Nephron progenitor cell (in vitro differentiated cells): ENCODE measurements at places on chromosomes 11 and 22.

DNA sequence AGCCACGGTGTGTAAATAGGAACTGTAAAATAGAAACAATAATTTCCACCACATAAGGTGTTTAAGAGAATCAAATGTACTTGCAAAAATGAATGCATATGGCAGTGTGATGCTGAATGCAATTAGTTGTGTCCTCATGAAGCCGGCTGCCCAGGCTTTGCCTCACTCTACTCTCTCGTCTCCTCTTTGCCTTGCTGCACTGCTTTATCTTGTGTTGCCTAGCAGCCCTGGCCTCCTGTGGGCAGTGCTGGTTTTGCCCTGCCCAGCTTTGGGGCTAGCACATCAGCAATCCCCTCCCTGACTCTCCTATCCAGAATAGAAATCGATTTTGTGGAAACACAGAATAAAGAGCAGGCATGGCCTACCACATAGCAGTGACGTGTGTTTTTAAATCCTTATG, 30.0 kb downstream of the LRRC32 start:
- no peak for DNase-seq

DNA sequence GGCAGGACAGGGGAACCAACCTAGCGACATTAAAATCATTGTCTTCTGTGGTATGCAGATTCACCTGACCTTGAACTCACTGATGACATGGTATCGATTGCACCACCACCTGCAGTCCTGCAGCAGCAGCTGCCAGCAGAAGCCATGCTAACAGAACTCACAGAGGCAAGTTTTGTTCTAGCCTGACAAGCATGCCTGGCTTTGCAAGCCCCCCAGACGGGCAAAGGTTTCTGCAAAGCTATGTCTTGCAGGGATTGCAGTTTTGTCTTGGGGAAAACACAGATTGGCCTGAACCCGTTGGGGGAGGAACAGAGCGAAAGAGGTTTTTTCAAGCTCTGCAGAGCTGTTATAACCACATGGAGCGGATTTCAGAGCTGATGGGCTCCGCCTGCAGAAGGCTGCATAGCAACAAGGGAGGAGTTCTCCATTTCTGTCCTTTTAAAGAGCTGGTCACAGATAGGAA, 221.0 kb downstream of the HIPK3 start:
- DNase-seq = no peak

DNA sequence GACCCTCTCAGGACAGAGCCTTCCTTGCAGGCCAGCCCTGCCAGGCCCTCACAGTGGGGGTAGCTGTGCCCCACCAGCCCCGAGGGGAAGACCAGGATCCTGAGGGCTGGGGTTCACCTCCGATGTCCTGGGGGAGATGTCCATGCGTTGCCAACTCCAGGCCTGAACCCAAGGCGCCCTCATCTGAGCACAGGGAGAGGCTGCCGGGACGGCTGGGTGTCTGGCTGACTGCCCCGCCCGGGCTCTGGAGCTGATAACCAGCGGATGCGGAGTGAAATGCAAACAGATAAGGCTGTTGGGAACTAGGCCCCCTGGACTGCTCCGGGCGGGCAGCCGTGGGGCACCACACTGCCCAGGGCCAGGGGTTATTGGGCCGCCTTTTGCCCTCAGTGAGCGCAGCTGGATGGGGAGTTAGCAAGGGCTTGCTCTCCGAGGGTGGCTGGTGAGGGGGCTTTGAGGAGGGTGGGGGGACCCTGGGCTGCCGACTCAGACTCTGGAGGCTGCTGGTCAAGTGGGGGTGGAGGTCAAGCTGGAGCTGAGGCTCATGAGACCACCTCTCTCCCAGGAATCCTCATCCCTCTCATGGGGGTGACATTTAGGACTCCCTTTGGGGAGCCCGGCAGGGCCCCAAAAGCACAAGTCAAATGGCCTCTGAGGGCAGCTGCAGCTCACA, 5.6 kb upstream of the MUC6 start:
- DNase-seq = no peak

DNA sequence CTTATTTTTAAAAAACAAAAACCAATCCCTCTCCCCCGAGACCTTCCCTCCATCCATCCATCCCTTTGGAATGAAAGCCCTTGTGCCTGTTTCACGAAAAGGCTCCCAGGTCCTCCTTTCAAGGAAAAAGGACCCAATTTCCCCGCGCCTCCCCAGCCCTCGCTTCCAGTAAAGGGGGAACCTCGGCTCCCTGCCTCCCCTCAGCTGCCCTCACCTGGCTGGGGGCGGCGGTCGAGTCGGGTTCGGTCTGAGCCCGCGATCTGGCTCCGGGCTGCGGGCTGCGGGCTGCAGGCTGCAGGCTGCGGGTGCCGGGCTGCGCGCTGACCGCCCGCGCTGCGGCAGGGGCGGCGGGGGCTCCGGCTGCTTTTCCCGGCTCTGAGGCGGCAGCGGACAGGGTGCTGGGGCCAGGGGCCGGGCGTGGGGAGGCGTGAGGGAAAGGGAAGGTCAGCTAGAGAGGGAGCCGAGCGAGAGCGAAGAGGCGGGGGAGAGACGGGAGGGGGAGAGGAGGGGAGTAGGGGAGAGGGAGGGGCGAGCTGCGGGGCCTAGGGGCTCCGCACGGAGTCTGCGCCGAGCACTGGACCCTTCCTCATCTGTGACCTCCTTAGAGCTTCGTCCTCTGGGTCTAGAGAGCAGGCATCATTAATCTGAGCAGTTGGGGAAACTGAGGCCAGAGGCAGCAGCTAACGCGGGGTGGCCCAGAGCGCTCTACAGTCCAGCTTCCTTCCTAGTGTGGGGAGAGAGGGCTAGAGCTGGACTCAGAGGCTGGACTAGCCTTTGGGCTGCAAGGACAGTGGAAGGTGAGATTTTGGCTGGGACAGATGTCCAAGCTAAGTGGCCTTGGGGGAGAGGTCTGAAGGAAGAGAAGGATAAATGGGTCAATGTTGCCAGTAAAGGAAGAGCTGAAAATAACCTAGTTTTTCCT, at the start of gene C1QTNF4:
TSS of gene C1QTNF4 (minus strand) at position 478 of the 922 bp plus-strand sequence. CDS start 3,601 bp downstream, outside the sequence.
- DNase-seq = peak; percentile 74

- DNase-seq = peak; percentile 89
These were observed 10.7 kb upstream of the DSCAML1 start for GRCh38 chr11:117807482-117808327.

- DNase-seq = no peak
These were observed 336.0 kb downstream of the SHANK2 start for GRCh38 chr11:70916351-70916750.

DNA sequence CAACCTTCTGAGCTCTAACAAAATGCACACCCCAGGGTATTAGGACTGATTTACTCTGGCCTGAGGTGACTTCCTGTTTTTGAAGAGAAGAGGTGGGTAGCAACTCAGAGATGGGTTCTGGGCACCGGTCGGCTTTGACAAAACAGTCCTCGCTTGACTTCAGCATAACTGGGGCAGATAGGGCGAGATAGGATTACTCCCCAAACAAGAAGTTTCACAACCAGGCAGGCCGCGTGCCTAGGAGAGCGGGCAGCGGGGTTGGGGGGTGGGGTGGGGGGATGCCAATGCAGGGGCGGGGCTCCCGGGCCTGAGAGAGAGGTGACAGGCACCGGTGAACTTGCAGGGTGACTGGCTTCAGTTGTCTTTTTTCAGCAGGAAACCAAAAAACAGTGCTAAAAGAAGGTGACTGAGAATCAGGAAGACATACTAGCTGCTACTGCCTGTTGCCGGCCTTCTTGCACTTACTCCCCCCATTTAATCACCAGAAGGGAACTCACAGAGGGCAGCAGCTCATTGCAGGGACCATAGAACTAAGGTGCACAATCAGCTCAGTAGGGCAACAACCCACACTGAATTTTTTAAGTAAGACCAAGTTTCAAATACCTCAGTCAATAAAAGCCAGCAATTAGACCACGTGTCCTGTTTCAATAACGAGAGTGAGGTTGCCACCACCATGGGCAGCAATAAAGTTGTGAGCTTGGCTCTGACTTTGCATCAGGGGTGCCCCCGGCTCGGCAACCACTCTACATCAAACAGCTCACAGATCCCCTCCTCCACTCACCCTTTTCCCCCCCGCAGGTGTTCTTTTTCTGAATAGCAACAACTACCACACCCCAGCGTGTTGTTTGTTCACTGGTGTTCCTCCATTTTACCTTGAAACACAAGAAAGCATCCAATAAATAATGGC, 37.2 kb upstream of the ETS1 start:
- DNase-seq = no peak

- DNase-seq = no peak
These were observed 1413.0 kb downstream of the BRD1 start for GRCh38 chr22:48414651-48415050.

DNA sequence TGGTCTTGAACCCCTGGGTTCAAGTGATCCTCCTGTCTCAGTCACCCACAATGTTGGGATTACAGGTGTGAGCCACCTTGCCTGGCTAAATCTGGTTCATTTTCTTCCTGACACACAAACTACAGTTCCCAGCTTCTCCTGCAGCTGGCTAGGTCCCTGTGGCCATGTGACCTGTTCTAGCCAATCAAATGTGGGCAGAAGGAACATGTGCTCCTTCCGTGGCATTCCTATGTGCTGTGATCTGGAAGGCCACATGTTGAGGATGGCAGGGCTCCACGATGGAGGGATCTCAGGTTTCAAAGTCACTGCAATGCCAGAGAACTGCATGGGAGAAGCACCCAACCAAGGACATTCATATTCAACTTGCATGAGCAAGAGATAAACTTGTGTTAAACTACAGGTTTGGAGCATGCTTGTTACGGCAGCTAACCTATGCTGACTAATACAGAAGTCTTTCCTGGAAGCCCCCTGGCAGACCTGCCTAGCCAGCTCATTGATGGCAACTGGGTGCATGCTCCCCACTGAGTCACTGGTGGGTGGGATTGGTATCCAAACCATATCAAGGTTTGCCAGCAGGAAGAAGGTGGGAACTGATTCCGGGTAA, 86.0 kb downstream of the RPS6KA4 start:
- peak; percentile 22 for DNase-seq

DNA sequence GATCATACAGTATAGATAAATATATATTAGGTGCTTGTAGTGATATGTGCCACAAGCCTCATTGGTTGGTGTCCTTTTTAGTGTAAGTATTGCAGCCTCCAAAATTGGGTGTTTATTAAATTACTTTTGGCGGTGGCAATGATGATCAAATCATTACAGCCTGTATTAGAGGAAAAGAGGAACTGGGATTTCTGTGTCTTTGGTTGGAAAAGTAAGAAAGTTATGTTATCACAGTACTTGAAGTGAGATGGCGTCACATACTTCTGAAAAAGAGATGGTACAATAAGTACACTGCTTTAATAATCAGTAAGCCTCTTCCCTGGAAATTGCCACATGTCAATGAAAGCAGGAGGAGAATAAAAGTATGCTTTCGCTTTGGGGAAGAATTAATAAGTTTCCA, 523 bp upstream of the MPZL3 start:
- DNase-seq = no peak

GRCh38 chr11:111408789-111409727, 30.0 kb upstream of the POU2AF1 start:
- DNase-seq = no peak

DNA sequence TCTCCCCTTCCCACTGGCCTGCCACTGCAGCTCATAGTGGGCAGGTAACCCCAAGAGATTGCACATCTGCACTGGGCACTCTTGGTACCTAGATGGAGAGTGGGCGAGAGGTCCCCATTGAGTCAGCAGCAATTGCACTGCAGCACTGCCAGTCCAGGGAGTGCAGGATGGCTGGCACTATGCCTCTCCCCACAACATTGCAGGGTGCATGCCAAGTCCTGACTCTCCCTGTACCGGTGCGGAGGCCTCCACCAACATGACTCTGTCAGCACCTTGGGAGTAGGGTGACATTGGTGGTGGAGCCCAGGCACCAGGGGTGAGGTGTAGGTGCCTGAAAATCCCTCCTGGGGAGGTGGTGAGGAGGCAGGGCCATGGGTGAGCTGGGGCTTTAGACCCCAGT, 82.2 kb downstream of the TRAF6 start:
- DNase-seq = no peak

GRCh38 chr22:32692371-32692770, 109.1 kb upstream of the TIMP3 start:
- no peak for DNase-seq

DNA sequence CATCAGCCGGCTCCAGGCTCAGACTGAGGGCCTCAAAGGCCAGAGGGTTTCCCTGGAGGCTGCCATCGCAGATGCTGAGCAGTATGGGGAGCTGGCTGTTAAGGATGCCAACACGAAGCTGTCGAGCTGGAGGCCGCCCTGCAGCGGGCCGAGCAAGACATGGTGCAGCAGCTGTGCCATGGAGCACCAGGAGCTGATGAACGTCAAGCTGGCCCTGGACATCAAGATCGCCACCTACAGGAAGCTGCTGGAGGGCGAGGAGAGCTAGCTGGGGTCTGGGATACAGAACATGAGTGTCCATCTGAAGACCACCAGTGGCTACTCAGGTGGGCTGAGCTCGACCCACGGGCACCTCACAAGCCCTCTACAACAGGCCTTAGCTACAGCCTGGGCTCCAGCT, 4.0 kb upstream of the SCUBE2 start:
- no peak for DNase-seq

DNA sequence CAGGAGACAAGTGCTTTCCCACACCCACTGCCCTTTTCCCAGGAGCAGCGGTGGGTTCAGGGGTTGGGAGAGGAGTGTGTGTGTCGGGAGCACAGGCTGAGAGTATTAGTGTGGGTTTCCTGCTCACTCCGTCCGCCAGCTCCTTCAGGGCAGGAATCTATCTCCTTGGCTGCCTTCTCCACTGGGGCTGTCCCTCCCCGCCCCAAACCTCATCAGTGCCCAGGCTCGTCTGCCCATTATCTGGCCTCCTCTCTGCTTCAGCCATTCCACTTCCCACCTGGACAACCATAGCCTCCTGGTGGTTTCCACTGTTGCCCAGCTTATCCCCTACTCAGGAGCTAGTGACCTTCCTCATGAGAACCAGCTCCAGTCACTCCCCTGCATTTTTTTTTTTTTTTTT, 19.9 kb downstream of the ASPHD2 start:
- DNase-seq = no peak

- DNase-seq = no peak
These were observed 141.1 kb downstream of the C11orf91 start for GRCh38 chr11:33559567-33559966.

- no peak for DNase-seq
These were observed 5.7 kb downstream of the MPZL2 start for GRCh38 chr11:118258410-118258809.

GRCh38 chr11:111366560-111367410, 12.3 kb downstream of the POU2AF1 start:
- DNase-seq = no peak
